ENCODE measurements at places on chromosomes 13 and 19. TPM values are rescaled to one million over a fixed set of nuclear protein-coding genes. Genes with fewer than 3 reads are reported as not detected.

Gene GRK1
- polyA plus RNA-seq, result 3.1 TPM

- DNase-seq, result no peak
Observed at GRCh38 chr19:34230820-34231219, 23.5 kb upstream of the GARRE1 start.

Gene PLEKHF1
- polyA plus RNA-seq, result 1.00 TPM

DNA sequence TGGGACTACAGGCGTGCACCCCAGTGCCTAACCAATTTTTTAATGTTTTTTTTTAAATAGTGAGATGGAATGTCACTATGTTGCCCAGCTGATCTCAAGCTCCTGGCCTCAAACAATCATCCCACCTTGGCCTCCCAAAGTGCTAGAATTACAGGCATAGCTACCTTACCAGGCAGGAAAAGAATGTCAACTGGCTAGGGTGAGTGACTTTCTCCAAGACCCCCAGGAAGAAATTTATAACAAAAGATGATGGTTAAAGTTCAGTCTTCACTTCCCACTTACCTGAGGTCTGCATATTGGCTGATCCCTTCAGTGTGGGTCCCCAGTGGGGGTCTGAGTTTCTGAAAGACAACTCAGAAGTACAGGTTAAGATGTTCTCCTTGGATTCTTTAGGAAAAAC, 893.0 kb downstream of the UQCRFS1 start:
- DNase-seq, result no peak

Gene VSTM2B
- polyA plus RNA-seq, result not detected

- DNase-seq, result no peak
Observed at GRCh38 chr13:80074811-80075210, 266.1 kb downstream of the SPRY2 start.

DNA sequence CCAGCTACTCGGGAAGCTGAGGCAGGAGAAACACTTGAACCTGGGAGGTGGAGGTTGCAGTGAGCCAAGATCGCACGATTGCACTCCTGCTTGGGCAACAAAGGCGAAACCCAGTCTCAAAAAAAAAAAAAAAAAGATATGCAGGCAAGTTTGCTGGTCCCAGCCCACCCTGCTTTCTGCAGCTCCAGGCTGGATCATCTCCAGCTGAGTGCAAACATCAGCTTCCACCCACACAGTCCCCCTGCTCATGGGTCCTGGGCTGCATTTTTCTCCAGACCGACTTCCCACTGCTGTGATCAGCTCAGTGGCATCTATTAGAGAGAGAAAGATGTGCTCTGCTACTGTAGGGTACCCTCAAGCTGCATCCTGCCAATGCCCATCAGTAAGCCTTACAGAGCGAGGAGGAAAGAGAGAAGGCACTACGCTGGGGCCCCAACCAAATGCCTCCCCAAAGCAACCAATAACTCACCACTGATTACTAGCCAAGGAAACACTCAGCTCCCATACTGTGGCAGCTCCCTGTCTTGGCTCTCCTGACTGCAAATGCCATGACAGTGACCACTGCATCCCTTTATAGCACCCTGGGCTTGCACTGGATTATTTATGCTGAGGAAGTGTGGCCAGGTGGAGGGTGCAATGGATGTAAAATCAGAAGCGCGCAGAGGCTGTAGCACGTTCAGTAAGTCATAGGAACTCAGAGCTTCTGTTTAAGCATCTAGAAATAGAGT, 170.9 kb upstream of the ZNF507 start:
- no peak for DNase-seq

DNA sequence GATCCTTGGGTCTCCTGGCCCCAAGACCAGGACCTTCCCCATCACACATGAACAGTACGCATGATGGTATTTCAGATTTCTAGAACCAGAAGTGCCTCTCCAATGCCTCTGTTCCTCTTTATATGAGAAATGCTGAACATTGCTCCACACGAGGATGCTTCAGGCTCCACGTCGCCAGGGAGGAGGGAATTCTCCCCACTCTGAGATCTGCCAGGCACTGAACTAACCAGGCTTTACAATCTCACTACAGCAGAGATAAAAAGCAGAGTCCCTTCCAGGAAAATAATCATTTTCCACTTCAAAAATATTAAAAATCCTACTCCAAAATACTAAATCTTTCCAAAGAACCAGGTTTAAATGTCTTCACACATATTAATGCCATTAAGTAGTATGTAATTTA, 10.4 kb downstream of the DOCK9 start:
- DNase-seq, result no peak

- DNase-seq, result no peak
Observed at GRCh38 chr13:46687810-46688209, 109.2 kb downstream of the ESD start.

Gene POSTN
- 538 TPM for polyA plus RNA-seq

Gene SIGLEC14
- polyA plus RNA-seq, result 1.4 TPM

Measured in left lung (tissue), 14 donors.